ENCODE measurements at places on chromosomes 4 and X.

GRCh38 chrX:148271263-148271662 lies 229.2 kb upstream of the AFF2 start:
- DNase-seq: no peak

- DNase-seq: no peak
Observed at GRCh38 chrX:46169808-46170207, 375.4 kb downstream of the ZNF674 start.

DNA sequence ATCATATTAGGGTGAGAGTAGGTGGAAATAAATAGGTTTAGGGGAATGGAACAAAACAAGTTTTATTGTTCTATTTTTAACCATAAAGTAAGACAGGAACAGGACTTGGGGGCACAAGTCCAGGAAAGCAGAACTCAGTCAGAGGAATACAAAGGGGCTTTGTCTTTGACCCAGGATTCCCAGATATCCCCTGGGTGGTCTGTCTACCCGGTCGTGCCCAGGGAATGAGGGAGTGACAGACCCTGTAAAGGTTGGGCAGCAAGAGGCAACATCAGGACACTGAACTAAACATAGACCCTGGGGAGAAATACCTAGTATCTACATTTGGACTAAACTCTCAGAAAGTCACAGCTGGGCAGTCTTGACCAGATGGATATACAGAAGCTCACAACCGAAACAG lies 50.6 kb downstream of the PTCHD1 start:
- no peak for DNase-seq

DNA sequence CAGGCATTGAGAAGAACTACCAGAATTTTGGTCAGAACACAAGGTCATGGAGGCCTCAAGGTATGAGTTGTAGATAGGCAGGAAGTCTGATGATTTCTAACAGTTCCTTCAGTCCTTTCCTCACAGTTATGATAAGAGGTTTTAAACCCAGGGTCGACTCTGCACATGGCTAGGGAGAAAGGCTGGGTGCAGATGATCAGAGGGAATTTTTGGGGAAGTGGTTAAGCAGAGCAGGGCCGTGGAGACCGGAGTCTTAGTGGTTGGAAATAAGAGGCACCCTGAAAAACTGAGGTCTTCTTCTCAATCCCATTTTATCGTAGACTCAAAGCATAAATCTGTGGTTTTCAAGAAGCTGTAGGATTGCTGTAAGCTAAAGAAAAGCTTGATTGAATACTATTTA lies 118.5 kb upstream of the ANK2 start:
- no peak for DNase-seq

DNA sequence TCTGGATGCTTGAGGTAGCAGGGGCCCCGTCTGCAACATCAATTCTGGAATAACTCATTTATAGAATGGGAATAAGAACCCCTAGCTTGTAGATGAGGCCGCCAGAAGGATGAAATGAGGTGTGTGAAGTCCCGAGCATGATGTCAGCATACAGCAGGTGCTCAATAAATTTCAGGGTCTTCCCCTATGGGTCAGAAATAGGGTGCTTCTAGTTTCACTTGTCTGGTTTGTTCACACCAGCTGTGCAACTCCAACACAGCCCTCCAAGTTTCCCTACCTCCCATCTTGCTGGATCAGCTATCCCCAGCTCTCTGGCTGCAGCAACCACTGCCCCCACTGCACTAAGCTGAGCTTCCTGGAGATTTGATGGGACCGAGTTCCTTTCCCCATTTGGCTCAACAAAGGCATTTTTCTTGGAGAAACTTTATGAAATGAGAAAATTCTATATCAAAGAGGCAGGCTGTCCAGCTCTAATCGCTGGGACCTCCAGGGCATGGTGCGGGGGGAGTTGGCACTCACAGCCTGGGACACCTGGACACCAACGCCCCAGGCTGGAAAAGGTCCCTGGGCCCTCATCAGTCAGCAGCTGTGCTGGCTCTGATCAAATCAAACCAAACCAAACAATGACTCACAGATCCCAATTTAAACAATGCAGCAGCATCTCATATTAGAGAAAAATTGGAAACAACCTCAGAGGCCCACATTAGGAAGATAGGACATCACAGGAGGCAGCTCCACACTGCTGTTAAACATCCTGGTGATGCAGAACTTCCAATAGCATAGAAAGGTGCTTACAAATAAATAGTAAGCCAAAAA lies 13.3 kb downstream of the SLC2A9 start:
- no peak for DNase-seq

DNA sequence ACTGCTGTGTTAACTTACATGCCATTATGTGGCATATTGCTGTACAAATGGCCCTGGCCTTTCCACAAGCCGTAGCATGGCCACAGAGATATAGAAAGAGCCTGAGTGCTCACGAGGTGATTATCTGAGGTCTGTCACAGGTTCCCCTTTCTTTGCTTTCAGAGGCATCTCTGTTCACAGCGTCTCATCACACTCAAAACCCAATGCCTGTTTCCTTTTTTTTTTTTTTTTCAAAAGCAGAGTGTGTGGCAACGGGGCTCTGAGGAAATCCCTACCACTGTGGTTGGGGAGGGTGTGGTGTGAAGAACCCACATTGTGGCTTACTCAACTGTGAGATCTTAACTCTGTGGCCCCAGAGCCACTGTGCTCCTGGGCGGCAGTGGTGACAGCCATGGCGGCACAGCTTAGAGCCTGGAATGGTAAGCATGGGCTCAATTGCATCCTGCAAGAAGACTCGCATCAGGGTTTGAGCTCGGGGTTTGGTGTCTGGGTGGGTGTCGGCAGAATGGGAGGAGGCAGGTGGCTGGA lies 30.8 kb downstream of the RTL5 start:
- DNase-seq: no peak

- DNase-seq: no peak
Observed at GRCh38 chrX:6667048-6667768, 132.3 kb upstream of the VCX3A start.

DNA sequence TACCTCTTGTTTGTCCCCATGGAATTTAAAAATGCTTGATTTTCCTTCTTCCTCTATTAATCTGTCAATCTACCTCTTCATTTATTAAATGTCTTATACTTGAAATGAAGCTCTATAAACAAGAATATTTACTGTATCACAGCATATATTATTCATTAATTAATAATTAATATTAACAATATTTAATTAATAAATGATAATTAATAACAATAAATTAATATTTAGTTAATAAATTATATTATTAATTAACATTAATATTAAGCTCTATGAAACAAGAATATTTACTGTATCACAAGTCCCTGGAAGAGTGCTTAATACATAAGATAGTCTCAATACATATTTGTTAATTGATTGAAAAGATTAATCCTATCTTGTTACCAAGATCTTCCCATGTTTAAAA lies 306.6 kb downstream of the STPG2 start:
- DNase-seq: no peak

- DNase-seq: no peak
Observed at GRCh38 chr4:184420402-184420801, 53.9 kb downstream of the IRF2 start.

DNA sequence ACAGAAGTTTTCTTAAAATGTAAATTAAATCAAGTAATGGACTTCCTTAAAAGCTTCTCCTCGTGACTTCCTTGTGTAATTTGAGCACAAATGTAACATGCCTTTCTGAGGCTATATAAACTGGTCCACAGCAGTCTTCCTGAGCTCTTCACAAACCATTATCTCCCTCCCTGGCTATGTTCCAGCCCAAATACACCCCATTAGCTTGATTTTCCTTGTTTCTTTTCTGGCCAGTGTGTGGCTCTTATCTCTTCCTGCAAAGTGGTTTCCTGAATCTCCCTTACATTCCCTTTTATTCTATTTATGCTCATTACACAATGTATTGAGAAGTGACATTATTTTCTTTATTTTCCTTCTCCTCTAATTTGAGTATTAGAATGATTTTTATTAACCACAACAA lies 1085.3 kb upstream of the PCDH10 start:
- DNase-seq: no peak

- no peak for DNase-seq
Observed at GRCh38 chr4:45346816-45347435, 620.6 kb upstream of the GNPDA2 start.

- no peak for DNase-seq
Observed at GRCh38 chr4:109873791-109874514, 26.0 kb downstream of the LRIT3 start.

DNA sequence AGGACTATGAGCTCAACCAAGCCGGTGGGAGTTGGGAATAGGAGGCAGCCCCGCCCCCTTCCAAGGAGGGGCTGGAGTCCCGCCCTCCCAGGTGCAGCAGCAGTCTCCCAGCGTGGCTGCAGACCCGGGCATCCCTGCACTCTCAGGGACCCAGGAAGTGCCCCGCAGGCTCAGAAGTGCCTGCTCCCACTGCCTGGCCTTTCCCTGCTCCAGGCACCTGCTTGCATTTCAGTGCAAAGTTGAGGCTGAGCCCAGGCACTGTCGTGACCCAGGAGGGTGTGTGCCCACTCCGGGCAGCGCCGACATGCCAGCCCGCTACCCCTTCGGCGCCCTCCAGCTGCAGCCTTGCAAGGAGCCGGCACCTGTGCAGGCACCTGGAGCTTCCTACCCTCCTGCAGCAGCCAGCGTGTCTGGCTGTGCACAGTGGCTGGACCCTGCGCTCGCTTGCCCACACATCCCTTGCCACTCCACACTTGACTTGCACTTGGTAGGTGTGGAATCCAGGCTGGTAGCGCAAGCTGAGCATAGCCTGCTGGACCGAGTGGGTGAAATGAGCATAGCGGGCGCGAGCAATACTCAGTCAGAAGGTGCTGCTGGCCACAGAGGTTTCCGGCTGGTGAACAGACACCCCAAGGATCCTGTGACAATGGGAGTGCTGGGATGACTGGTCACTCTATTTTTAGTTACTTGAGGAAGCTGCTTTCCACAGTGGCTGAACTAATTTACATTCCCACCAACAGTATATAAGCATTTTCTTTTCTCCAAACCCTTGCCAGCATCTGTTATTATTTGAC lies 236.3 kb downstream of the PCDH10 start:
- DNase-seq: no peak

GRCh38 chrX:70446380-70447350 lies 2.0 kb downstream of the DLG3 start:
- no peak for DNase-seq

GRCh38 chrX:19543951-19544381 lies 28.7 kb upstream of the MAP3K15 start:
- no peak for DNase-seq

GRCh38 chr4:94650690-94651089 lies 107.1 kb upstream of the BMPR1B start:
- DNase-seq: no peak

GRCh38 chr4:40331101-40331745 lies 3.9 kb upstream of the CHRNA9 start:
- DNase-seq: no peak

GRCh38 chr4:13160920-13161319 lies 323.2 kb downstream of the RAB28 start:
- DNase-seq: no peak

GRCh38 chr4:10504570-10505179 lies 47.4 kb upstream of the ZNF518B start:
- DNase-seq: no peak

DNA sequence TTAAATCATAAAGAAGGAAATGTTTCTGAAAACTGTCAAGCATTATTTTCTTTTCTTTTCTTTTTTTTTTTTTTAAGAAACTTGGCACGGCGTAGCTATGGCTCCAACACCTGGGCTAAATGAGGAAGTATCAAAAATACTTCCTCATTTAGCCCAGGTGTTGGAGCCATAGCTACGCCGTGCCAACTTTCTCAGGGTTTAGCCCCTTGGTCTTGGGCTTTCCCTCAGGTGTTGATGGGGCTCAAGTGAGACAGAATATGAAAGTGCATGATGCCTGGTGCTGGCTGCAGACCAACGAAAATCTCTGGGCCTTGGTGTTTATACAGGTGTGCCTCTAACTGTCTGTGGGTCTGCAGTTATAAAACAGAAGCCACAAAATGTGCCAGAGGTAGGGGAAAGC lies 132.7 kb downstream of the ARHGAP24 start:
- DNase-seq: no peak

DNA sequence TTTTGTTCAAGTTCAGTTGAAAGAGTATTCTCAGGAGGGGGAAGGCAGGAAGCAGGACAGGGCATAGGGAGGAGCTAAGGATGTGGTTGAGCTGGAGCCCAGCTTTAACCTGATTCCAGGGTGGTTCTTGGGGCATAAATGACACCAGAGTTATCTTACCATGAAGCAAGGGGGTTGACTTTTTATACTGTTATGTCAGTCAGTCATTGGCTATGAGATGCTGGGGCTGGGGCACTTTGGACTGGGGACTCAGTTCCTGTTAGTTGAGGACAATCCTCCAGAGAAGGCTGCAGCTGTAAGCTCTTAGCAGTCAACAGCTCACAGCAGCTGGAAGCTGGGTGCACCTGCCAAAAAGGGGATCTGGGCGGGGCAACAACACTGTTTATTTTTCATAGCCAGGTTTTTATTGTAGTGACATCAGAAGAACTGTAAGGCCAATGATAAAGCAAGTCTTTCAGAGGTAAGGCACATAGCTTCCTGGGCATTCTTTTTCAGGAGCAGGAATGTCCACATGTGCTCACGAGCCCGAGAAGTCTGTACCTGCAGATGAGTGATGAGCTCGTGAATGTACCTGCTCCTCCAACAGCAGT lies 78.5 kb downstream of the MID1IP1 start:
- no peak for DNase-seq

- DNase-seq: no peak
Observed at GRCh38 chrX:8861908-8862307, 60.7 kb upstream of the FAM9A start.

DNA sequence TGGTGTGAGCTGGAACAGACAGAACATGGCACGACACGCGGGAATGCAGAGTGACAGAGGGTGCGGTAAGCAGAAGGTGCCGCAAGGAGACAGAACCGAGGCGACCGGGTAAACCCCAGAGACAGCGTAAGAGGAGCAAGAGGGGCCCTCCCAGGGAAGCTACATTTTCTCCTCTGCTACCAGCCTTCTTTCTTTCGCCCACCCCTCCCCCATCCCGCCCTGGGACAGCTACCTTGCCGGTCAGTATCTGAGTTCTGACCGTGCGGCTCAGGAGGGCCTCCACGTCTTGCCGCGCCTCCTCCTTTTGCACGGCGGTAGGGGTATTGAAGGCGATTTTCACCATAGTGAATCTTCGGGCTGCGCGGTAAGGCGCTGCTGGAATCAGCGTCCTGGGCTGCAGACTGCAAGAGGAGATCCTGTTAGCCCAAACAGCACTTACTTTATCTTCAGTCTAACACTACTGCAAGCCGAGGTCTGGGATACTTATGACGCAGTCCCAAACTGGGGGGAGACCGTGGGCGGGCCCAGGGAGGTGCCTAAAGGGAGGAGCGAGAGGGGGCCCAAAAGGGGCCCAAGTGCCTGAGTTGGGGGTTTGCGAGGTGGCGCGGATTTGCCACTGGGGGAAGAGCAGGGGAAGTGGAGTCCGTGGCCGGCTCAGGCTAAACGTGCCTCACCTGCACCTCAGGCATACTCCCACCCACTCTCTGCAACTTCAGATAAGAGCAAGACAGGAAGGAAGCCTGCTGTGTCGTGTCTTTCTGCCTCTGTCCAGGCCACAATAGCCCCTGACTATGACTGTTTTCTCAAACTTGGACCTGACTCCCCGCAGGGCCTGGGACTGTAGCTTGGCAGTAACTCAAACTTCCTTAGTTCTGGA lies at the start of gene ITM2A:
Gene ITM2A, minus strand, starts transcription at position 462 of the 877 bp plus-strand sequence. Its CDS starts 119 bp downstream, at position 343.
- peak; percentile 61 for DNase-seq

- DNase-seq: no peak
Observed at GRCh38 chrX:151153667-151154066, 22.7 kb upstream of the GPR50 start.

GRCh38 chr4:126361287-126361686 lies 1046.5 kb downstream of the FAT4 start:
- no peak for DNase-seq

- DNase-seq: no peak
Observed at GRCh38 chr4:168478868-168479267, 1.4 kb downstream of the DDX60L start.

Data from tibial artery (tissue), 4 donors.